Myometrial cell (primary cell): ENCODE measurements at places on chromosomes 6 and 20. TPM values are rescaled to one million over a fixed set of nuclear protein-coding genes. Genes with fewer than 3 reads are reported as not detected.

HAO1 gene
- total RNA-seq = not detected in 2 replicates

MATN4 gene
- not detected in 2 replicates for total RNA-seq

ARG1 gene
- not detected in 2 replicates for total RNA-seq

SLC12A5 gene
- total RNA-seq = 0.18 TPM in 1 of 2 replicates, not detected in the other

NKAIN2 gene
- total RNA-seq = not detected in 2 replicates
